ENCODE measurements at places on chromosomes 4 and X. TPM values are rescaled to one million over a fixed set of nuclear protein-coding genes. Genes with fewer than 3 reads are reported as not detected.

The PSAPL1 gene
- total RNA-seq = not detected

The ARSJ gene
- total RNA-seq = 42.4 TPM

- no peaks in the 10 kb centered on the region for H3K4me1 ChIP-seq
- H3K27me3 ChIP-seq = no peaks in the 10 kb centered on the region
- no peaks in the 10 kb centered on the region for H3K36me3 ChIP-seq
- DNase-seq = no peak
- H3K27ac ChIP-seq = no peak overlapping the region
These were observed 94.1 kb upstream of the HPRT1 start for GRCh38 chrX:134365904-134366303.

- no peaks in the 10 kb centered on the region for H3K36me3 ChIP-seq
- H3K4me1 ChIP-seq = peaks cover 2% of the 10 kb centered on the region
- DNase-seq = no peak
- no peaks in the 10 kb centered on the region for H3K27me3 ChIP-seq
These were observed 15.7 kb downstream of the ADGRA3 start for GRCh38 chr4:22500128-22500611.

The XAGE2 gene
- total RNA-seq = not detected

DNA sequence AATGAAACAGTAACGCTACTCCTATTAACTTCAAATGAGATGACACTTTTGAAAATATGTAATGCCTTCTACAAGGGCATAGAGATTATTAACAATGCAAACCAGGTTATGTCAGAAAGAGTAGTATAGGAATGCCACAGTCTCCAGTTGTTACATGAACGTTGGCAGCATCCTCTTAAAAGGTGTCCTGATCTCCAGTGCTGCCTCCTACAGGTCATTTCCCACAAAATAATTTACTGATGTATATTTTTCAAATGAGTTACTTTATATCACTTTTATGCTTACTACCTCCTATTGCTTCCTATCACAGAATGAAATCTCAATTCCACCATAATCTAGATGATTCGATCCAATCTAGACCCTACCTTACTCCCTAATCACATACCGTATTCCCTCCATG lies 195.2 kb upstream of the EPHA5 start:
- H3K27ac ChIP-seq = no peak overlapping the region
- H3K36me3 ChIP-seq = no peaks in the 10 kb centered on the region
- no peaks in the 10 kb centered on the region for H3K4me1 ChIP-seq
- H3K4me3 ChIP-seq = no peak overlapping the region
- no peaks in the 10 kb centered on the region for H3K27me3 ChIP-seq

DNA sequence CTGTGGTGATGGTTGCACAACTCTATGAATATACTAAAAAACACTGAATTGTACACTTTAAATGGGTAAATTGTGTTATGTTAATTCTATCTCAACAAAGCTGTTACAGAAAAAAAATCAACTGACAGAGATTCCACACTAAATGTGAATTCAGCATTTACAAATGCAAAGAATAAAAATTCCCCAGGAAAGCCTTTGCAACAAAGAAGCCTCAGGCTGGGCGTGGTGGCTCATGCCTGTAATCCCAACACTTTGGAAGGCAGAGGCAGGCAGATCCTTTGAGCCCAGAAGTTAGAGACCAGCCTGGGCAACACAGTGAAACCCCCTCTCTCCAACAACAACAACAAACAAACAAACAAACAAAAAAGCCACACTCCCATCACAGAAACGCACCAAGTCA lies 8.9 kb downstream of the BCLAF3 start:
- H3K36me3 ChIP-seq = no peaks in the 10 kb centered on the region
- no peaks in the 10 kb centered on the region for H3K4me1 ChIP-seq
- no peak for DNase-seq
- H3K4me3 ChIP-seq = no peak overlapping the region

The BBS12 gene
- total RNA-seq = 3.2 TPM

GRCh38 chr4:84968925-84969324 lies 2.4 kb upstream of the WDFY3 start:
- no peaks in the 10 kb centered on the region for H3K27me3 ChIP-seq
- H3K36me3 ChIP-seq = no peaks in the 10 kb centered on the region
- H3K27ac ChIP-seq = no peak overlapping the region
- no peak for DNase-seq
- no peak overlapping the region for H3K4me3 ChIP-seq

Data from aorta (tissue), 5 donors.